ENCODE measurements at places on chromosomes 6 and 20. TPM values are rescaled to one million over a fixed set of nuclear protein-coding genes. Genes with fewer than 3 reads are reported as not detected.

Gene LHFPL5
- not detected for total RNA-seq

Gene STK4
- total RNA-seq = 21.9 TPM

Gene OLIG3
- not detected for total RNA-seq

Gene NMBR
- total RNA-seq = not detected

Gene PROKR2
- total RNA-seq = not detected

Gene CDSN
- total RNA-seq = not detected

Gene CST5
- total RNA-seq = not detected

Gene RREB1
- 12.4 TPM for total RNA-seq

Gene RIPOR2
- 2.7 TPM for total RNA-seq

Gene CNR1
- not detected for total RNA-seq

Gene PTK6
- total RNA-seq = 0.13 TPM

Gene ZNF334
- 1.4 TPM for total RNA-seq

Gene NRSN1
- total RNA-seq = not detected

Gene ADGB
- total RNA-seq = not detected

Gene IPCEF1
- not detected for total RNA-seq

Gene BCAS1
- total RNA-seq = not detected

Gene HCRTR2
- not detected for total RNA-seq

Gene MUC22
- total RNA-seq = not detected

Gene TUBB1
- not detected for total RNA-seq

Gene SPATS1
- total RNA-seq = not detected

Gene RIMS4
- total RNA-seq = not detected

Gene CTNNBL1
- total RNA-seq = 22.4 TPM

Gene MCM9
- 3.2 TPM for total RNA-seq

Gene HSF2
- 24.5 TPM for total RNA-seq

Gene ZSCAN16
- total RNA-seq = 2.3 TPM

Gene TGM3
- total RNA-seq = not detected

Gene WFDC9
- total RNA-seq = not detected

Gene MRPS18B
- total RNA-seq = 41.4 TPM

All from GM23248 (cell line).